Stimulated activated CD4-positive, alpha-beta T cell treated with anti-CD3 and anti-CD28 coated beads, Interleukin-2, amount 100 ng/mL, for 48 hours (primary cell): ENCODE measurements at places on chromosomes 7 and 10.

DNA sequence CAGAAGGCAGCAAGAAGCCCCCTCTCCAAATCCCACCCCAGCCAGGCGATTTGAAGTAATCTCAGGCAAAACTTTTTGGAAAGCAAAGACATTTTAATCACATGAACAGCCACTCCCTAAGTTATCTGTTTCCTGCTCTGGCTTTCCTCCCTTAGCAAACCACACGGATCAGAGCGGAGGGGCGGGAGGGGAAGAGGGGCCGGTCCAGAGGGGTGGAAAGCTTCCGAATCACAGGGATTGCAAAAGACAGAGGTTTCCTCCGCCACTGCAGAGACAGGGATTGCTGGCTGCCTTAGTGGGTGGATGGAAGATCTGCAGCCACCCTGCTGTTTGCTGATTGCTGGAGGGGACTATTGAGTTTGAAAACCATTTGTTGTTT is 41.2 kb downstream of the ZCCHC24 start:
- DNase-seq = no peak

DNA sequence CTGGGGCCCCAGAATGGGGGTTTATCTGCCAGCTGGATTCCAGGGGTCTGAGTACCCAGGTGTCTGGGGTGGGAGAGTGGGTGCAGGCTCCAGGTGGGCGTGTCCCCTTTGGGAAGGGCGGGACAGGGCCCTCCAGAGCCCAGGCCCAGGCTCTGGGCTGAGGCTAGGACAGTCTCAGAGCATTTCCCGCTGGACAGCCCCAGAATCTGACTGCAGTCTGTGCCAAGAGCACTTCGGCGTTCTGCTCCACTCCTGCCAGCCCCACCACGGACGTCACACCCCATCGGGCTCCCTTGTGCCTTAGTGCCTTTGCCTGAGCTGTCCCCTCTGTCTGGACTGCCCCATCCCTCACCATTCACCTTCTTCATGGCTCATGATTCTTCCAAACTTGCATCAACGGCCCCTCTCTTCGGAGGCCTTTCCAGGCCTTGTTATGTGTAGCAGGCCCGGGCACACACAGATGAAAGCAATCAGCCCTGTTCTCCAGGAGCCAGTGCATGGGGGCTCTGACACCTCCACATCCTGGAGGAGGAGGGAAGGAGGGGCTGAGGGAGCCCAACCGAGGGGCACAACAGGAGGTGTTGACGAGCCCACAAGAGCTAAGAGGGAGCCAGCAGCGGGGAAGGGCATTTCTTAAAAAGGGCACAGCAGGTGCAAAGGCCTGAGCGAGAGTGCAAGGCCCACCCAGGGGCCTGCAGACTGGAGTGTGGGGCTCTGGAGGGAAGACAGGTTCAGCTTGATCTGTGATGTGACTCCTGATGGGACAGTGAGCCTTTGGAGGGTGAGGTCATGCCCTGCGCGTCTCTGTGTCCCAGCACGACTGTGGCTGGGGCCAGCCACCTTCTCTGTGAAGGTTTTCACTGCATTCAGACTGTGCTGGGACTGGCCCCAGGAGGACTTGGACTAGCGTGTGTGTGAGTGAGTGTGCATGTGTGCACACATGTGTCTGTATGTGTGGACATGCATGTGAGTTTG is 41.7 kb downstream of the GTF2IRD1 start:
- no peak for DNase-seq

DNA sequence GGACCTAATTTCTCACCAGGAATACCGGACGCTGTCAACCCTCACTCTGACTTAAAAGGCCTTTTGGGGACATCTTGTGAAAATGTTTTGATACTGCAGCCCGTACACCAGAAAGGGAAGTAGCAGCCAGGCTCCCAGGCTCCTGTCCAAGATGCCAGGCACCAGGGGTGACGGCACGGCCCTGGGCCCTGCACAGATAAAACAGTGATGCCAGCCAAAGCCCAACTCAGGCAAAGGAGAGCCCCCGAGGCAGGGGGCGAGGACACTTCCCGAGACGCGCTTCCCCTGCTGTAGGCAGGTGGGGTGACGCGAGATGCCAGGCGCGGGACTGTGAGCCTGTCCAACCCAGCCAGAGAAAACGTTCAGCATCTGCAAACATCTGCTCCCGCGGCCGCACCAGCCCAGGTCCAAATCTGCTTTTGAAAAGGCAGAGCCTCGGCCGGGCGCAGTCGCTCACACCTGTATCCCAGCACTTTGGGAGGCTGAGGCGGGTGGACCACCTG is 15.7 kb downstream of the ZFAND2A start:
- no peak for DNase-seq

DNA sequence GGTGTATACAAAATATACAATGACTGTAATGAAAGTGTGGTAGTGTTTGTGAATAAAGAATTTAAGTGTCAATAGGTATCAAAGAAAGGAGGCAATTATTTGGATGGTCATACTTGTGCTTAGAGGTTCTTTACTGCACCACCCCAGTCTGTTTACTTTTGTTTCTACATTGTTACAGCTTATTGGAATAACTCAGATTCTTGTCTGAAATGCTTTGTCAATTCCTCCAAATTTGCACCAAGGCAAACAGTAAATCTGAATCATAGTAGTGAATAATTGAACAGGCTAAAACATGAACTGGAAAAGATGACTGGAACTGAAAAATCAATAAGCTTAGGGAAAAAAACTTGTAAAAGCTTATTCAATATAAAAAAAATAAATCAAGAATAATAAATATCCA is 319.2 kb downstream of the EXOC4 start:
- DNase-seq = no peak

DNA sequence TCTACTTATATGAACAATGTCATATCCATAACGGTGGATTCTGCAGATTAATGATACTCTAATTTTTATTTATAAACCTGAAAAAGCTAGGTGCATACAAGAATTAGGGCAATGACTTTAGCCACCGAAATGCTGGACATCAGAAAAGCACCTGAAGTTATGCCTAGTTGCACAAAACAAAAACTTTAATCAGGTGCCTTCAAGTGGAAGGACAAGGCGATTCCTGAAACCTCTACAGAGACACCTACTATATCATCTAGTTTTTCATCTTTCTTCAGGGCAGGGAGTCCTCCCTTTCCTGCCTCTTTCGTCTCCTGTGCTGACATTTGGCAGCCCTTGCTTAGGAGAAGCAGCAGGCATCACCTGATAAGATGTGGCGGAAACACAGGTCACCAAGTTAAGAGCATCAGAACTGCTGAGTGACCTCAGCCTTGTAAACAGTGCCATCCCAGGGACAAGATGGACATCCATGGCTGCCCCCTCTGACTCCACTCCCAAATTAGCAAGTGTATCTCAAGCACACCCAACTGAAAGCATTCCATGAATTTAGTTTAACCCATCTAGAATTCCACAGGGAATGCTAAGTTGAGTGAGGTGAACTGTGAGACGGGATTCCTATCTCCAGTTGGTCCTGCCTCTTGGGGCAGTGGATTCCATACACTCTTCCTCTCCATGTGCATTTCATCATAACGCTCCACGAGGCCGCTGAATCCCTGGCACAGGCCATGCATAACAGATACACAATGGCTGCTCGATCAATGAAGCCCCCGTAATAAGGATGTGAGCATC is 5.8 kb downstream of the ITPRIP start:
- DNase-seq = no peak

DNA sequence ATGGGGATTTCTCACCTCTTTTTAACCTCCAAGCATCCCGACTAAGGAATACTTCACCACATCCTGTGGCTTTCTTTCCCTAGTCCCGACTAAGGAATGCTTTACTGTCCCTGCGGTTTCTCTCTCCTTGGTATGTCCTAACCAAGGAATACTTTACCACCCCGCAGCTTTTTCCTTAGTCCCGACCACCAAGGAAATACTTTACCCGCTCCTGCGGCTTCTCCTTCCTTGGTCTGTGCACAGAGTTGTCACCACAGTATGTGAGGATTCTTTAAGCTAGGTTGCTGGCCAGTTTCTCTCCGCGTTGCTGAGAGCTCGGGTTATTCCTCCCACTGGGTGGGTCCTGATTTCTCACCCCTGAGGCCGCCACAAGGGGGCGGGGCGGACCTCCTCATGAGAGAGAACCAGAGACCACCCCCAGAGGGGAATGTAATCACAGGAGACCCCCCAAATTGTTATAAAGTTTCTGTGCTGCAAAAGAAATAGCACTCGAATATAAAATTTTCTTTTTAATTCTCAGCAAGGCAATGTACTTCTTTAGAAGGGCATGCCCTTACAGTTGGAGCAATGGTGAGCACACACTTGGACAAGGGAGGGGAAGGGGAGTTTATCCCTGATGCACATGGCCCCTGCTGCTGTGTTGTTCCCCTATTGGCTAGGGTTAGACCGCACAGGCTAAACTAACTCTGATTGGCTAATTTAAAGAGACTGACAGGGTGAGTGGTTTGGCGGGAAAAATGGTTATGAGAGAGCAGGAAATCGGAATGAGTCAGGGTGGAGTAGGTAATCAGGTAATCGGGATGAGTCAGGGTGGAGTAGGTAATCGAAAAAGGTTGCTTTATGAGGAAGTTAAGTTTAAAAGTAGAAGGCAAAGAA is 12.8 kb downstream of the SUGCT start:
- no peak for DNase-seq

- no peak for DNase-seq
These were observed 501.1 kb downstream of the TNS3 start for GRCh38 chr7:47080816-47081215.

DNA sequence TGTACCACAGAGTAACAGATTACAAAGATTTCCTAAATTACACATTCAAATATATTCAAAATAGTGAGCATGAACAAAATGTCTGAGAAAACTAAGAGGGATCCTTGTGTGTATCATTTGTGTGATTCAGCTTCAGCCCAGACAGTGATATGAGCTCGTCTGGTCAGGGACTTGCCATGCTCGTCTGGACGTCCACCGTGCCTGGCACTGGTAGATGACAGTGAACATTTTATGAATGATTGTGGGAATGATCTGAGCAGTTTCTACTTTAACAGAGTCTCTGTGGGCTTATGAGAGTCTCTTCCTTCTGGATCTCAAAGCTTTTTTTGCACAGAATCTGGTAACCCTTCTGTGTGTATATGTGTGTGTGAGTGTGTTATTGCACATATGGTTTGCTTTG is 34.2 kb upstream of the ANKRD2 start:
- no peak for DNase-seq

DNA sequence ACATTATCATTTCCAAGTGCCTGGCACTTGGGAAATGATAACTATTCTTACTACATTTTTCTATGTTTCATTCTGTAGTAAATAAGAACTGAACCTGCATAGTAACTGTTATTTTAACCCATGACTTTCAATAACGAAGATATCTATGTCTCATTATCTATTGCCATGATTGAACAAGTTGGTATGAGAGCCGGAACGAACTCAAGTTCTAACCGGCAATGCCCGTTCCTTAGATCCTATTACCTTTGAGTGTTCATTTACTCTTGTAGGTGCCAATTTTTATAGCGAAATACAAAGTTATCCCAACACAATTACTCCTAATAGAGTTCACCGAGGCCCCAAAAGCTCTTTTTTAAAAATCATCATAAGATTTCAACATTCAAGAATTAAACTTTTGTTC is 885 bp upstream of the MET start:
- DNase-seq = no peak

GRCh38 chr7:102264367-102264891 is 22.2 kb upstream of the SH2B2 start:
- DNase-seq = no peak

DNA sequence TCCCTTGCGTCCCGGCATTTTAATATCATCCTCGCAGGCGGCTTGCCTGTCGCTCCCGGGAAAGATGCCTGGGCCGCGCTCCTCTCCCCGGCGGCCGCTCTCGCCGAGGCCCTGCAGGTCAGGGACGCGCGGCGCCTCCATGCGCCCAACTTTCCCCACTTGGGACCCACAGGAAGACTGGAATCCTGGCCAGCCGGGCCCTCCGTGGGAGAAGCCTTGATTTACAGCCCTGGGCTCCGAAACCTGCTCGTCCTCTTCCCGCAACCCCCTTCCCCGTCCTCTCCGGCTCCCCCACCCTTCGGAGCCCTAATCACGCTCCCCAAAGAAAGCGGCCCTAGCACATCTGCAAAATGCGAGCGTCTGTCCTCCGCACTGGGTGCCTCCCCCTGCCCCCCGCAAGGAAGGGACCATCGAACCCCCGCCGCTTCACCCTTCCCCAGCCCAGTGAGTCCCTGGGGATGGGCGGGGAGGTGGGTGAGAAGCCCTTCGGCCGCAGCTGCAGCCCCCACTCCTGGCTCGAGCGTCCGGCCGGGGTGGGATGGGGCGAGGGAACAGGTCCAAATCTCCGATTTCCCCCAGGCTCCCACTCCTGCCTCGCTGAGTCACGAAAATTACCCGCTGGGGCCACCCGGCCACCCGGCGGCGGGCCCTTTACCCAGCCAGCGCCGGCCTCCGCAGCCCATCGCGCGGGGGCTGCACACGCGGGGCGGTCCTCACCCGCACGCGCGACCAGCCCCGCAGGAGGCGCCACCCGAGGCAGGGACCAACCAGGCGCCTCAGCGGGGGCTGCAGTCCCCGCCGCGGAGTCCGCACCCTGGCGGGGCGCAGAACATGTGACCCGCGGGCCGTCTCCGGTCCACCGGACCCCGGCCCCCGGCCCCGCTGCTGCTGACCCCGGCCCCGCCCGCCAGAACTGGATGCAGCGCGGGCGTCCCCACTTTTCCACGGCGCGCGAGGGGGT is 695 bp downstream of the HSPA12A start:
- no peak for DNase-seq

DNA sequence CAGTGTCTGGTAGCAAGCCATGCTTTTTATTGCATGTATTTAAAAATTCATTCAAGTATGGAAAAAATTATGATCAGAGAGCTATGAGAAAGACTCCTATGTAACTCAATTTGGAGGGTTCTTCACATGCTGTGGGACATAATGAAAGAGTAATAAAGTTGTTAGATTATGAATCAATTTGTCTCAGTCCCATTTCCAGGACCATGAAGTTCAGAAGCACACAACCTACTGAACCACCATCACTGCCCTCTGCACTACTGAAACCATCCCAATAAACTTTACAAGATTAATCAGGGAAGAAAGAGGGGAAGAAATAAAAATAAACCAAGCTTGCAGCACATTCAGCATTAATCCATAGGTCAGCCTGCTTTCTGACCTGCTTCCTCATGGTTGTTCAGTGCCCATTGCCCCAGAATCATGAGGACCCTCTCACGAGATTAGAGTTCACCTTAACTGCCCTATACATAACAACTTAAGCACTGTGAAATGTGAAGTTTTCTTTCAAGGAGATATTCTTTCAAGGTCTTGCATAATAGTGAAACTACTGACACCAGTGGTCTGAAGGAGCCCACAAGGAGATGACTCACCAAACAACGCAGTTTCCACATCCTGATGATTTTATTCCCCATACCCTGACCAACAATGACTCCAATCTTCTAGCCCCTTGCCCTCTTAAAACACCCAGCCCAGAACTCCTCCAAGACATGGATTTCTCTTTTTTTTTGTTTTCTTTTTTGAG is 171.5 kb upstream of the ADCY1 start:
- no peak for DNase-seq

GRCh38 chr7:47786557-47787248 is 161.6 kb downstream of the PKD1L1 start:
- DNase-seq = no peak

DNA sequence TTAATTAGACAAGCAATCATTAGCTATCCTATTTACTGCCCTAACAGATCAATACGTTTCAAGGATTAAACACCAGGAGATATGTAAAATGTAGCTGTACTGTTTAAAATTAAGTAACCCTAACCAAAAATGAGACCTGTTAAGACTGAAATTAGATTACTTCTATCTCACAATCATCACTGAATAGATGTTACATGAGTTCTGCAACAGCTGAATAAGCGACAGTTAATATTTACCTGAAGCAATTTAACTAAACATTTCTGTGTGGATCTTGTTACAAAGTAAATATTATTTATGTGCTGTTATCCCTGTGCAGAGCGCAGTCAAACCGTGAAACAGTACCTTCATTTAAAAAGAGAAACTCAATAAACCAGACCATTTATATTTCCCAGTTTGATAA is 122.5 kb downstream of the RELN start:
- no peak for DNase-seq

GRCh38 chr10:103727991-103728689 is 127.2 kb downstream of the SH3PXD2A start:
- no peak for DNase-seq
